ENCODE measurements at places on chromosomes 5 and 9.

DNA sequence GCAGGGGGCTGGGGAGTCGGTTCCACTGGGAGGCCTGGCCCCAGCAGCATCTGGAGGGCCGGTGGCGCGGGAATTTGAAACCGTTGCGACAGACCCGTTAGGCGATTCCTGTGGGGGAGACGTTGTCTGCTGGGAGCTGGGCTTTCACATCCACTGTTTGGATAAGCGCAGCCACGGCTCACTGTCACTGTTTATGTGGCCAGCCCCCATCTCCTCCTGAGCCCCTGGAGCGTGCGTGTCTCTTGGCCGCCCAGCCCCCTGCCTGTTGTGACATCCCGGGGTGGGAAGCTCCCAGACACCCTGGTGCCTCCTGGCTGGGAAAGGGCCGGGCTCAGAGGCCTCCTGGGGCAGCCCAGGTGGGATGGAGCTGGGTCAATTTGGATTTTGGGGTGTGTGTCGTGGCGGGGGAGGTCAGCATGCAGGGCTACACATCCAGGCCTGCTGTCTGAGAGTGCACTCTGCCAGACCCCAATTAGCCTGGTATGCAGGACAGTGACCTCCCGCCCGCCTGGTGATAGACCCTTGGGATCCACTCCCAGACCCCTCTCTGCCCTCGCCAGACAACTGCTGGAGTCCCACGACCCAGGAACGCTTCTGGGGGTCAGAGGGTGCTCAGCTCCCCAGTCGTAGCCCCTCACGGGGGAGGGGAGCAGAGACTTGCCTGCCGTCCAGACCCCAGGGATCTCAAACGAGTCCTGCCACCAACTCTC is 62.0 kb upstream of the RNU6ATAC start:
- peak; percentile 89 for DNase-seq

DNA sequence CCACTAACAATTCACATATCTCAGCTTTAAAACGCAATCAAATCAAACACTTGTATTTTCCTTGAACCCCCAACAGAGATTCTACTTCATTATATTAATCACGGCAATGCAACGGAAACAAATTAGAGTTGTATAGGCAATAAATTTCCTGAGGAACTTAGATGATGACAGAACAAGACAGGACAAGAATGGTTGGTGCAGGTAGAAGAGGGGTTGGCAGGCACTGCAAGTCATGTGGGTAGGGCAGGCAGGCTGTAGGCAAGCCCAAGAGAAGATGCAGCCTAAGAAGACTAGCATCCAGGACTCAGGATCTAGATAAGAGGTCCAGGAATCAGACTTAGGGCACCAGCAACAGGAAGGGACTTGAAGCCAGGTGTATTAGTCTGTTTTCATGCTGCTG is 16.6 kb upstream of the FEM1C start:
- DNase-seq: no peak

DNA sequence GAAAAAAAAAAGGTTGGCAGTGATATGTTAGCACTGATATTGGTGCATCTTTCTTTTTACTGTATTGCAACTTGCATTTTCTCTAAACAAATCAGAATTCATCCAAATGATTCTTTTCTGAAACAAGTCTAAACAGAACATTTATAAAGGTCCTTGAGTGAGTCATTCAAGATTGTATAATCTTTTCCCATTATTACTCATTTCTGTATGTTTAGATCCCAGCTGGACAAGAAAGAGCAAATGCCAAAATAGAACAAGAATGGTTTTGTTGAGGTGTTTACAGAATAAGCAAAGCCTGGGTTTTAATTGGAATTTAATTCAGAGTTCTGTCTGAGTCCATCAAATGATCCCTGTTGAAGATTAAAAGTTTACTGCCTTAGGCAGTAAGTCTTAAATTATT is 112.3 kb downstream of the VCAN start:
- DNase-seq: no peak

GRCh38 chr9:33439731-33440130 is 7.7 kb downstream of the AQP3 start:
- no peak for DNase-seq

DNA sequence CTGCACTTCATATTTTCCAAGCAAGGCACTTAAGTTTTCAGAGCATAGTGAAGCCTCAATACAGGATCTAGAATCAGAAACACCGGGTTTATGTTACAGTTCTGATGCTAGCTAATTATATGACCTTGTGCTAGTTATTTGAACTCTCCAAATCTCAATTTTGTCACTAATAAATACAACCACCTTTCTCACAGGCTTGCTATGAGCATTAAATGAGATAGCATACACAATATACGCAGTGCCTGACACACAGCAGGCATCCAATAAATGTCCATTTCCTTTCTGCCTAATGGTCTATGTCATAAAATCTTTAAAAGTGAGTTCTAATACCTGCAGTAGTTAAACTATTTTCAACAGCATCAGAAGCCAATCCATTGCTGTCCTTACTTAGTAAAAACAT is 32.9 kb downstream of the NADK2 start:
- no peak for DNase-seq

DNA sequence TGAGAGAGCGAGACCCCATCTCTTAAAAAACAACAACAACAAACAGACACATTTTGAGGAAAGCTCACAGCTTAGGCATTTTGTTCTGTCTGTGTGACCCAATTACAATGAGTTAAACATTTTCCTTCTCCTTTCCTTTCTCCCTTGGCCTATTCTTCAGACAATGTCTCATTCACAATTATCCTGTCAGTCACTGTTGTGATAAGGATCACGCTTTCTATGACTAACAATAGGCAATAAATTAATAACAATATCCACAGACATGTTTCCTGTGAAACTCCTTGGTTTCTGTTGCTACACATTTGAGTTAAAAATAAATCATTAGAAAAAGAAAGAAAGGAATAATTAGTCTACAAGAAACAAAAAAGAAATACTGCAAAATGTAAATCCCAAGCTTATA is 19.8 kb upstream of the CARTPT start:
- no peak for DNase-seq

DNA sequence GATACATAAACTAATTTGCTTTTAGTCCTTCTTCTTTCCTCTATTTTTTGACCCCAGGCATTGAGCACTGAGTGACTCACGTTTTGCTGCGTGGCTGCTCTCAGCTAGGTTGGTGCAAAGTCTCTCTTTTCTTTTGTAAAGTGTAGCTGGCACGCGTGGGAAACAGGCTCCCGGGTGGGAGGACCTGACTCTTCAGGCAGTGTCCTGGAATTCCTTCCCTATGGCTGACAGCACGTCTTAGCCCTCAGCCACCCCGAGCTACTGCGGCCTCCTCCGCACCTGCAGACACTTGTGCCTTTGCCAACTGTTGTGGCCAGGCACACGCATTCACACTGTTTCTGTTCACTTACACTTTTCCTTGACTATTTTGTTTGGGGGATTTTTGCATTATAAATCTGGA is 877 bp upstream of the SCGB3A1 start:
- no peak for DNase-seq

GRCh38 chr5:117652036-117652957 is 1077.7 kb upstream of the SEMA6A start:
- DNase-seq: no peak

DNA sequence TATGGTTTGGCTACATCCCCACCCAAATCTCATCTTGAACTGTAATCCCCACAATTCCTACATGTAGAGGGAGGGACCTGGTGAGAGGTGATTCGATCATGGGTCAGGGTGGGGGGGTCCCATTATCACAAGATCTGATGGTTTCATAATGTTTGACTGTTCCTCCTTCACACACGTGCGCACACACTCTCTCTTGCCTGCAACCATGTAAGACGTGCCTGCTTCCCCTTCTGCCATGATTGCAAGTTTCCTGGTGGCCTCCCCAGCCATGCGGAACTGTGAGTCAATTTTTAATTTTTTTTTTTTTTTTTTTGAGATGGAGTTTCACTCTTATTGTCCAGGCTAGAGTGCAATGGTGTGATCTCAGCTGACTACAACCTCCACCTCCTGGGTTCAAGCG is 27.0 kb downstream of the FAM169A start:
- no peak for DNase-seq

GRCh38 chr5:125026867-125027731 is 280.7 kb upstream of the ZNF608 start:
- DNase-seq: no peak

DNA sequence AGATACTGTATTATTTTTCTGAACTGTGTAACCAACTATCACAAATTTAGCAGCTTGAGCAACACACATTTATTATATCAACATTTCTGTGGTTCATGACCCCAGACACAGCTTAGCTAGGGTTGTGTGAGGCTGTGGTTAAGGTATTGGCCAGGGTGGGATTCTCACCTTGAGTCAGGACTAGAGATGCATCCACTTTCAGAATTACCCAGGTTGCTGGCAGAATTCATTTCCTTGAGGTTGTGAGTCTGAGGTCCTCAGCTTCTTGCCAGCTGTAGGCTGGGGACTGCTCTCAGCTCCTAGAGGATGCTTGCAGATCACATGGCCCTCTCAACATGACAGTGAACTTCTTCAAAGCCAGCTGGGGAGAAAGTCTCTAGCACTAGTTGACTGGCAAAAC is 122.5 kb upstream of the RASGRF2 start:
- no peak for DNase-seq

GRCh38 chr5:135212361-135213026 is 178.5 kb upstream of the PITX1 start:
- no peak for DNase-seq

DNA sequence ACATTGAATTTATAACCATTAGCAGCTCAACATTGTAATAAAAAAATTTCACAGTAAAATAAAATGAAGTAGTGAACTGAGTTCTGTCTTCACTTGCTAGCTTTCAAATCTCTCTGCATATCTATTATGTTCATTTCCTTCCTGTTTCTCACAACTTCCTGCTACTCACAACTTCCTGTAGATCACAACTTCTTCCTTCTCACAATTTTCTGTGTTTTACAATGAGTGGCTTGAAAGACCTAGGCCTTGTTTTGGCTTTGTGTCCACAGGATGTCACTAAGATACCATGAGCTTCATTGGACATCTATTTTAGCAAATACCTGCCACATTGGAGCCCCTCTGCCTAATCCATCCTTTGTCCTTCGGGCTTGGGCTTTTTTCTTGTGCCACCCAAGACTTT is 480.3 kb upstream of the ADAMTS16 start:
- DNase-seq: no peak

GRCh38 chr5:31364881-31365636 is 166.8 kb downstream of the DROSHA start:
- DNase-seq: peak; percentile 40
